ENCODE measurements at places on chromosomes 1 and 21.

GRCh38 chr1:23799255-23799569 lies 1.3 kb downstream of the GALE start:
- no peak for DNase-seq

GRCh38 chr21:45468051-45468970 lies 63.3 kb downstream of the COL18A1 start:
- no peak for DNase-seq

DNA sequence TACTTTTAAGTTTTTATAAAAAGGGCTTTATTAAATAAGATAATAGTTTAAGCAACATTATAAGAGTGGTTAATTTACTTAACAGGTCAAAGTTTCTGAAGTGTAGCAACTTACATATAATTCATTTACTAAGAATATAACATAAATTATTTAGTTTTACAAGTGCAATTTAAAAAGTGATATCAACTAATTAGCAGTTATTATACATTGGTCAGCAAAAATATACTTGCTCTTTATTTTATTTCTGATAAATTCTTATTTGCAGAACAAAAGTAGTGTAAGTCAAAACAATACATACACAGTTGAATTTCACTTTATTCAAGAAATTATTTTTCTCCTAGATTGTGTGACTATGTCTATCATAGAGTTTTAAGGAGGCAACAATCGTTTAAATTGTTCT lies 215.6 kb downstream of the SPATA17 start:
- no peak for DNase-seq

- DNase-seq, result no peak
Observed at GRCh38 chr1:34590211-34590623, 164.6 kb upstream of the GJB5 start.

- no peak for DNase-seq
Observed at GRCh38 chr1:170239445-170239844, 93.7 kb downstream of the NTMT2 start.

GRCh38 chr1:158148468-158148867 lies 32.2 kb upstream of the CD1D start:
- no peak for DNase-seq

GRCh38 chr1:20167126-20167525 lies 18.8 kb upstream of the UBXN10 start:
- no peak for DNase-seq

- DNase-seq, result no peak
Observed at GRCh38 chr21:36149788-36150711, 6.6 kb upstream of the DOP1B start.

Data from CD4-positive, alpha-beta T cell (primary cell).